AG10803 (cell line): ENCODE measurements at places on chromosomes 2 and 18.

GRCh38 chr2:147854557-147855134, 9.8 kb downstream of the ACVR2A start:
- DNase-seq, result no peak

- no peak for DNase-seq
These were observed 342.7 kb upstream of the REG3G start for GRCh38 chr2:78682781-78683180.

- no peak for DNase-seq
These were observed 287.2 kb upstream of the GYPC start for GRCh38 chr2:126368758-126369157.

DNA sequence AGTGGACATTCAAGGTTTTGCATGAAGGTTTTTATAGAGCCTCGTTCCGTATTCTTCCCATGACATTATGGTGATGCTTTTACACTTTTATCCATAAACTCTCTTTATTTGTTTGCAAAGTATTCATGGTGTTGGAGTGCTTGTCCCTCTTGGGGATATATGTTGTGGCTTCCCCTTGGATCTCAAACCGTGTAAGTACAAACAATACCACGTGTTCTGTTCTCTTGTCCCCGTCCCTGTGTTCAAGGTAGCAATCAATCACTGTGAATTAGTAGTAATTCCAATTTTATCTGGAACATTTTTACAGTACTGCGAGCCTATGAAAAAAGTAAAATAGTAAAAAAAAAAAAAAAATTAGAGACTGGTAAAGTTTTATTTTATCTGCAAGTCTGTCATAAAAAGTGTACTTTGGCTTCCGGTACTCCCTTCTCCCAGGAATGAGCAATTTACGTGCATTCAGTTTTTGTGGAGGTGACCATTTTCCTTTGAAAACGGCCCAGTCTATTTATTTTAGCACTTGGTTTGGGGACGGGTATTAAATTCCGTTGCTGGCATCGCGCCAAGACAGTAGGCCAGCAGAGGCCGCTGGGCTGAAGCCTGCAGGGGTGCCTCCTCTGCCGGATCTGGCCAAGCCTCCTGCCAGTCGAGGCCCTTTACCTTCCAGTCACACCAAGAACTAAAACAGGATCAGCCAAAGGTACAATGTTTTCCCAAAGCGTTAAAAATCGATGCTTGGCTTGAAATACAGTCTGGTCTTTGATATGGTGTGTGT, 175.7 kb downstream of the SOCS6 start:
- DNase-seq, result peak; percentile 52

DNA sequence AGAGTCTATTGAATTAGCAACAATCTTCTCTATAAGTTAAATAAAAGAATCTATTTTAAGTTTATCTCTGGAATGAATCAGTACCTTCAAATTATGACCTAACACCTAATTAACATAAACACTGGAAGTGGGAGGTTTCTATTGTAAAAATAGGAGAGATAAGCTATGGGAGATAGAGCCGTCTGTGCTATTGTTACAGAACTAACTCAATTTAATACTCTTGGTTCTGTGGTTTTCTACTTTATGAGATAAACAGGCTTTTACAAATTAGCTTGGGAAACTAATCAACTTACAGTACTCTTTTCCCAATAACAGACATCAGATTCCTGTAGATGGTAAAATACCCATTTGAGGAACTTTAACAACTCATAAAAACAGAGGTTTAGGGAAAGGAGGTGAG, 25.6 kb upstream of the STAT1 start:
- no peak for DNase-seq

DNA sequence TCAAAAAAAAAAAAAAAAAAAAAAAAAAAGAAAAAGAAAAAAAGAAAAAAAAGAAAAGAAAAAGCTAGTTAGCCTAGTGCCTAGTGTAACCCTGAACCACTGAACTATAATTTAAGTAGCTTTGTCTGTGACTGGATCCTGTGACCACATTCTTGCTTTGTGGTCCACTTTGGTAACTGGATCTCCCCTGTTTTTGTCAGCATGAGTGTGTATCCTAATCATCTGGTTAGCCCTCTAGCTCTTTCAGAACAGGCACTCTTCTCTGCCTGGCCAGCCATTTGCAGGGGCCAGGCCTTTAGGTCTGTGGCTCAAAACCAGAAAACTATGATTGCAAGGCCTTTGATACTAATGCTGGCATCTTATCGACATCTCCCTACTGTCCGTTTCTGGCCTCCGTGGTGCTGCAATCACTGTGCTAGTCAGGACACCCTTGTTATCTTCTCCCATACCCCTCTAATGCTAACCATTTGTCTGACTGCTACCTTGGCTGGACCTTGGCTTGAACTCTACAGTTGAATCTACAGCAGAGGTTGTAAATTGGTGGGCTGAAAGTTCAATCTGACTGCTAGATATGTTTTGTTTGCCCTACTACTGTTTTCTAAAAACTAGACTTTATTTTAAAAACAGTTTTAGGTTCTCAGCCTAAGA, 40.5 kb downstream of the RBKS start:
- no peak for DNase-seq

GRCh38 chr2:218447072-218447471, 28.1 kb downstream of the VIL1 start:
- no peak for DNase-seq

- DNase-seq, result no peak
These were observed 14.8 kb downstream of the KLHL29 start for GRCh38 chr2:23399674-23400261.

DNA sequence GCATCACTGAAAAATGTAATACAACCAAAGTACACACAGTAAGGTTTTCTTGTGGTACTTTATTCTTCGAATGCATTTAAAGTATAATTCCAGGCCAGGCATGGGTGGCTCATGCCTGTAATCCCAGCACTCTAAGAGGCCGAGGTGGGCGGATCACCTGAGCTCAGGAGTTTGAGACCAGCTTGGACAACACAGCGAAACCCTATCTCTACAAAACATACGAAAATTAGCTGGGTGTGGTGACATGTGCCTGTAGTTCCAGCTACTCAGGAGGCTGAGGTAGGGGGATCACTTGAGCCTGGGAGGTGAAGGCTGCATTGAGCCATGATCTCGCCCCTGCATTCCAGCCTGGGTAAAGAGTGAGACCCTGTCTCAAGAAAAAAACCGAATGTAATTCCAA, 3.9 kb upstream of the TTC39C start:
- DNase-seq, result no peak

- peak; percentile 71 for DNase-seq
These were observed 36.2 kb upstream of the ACAA2 start for GRCh38 chr18:49849331-49850217.

- peak; percentile 91 for DNase-seq
These were observed 38.8 kb downstream of the LIMS1 start for GRCh38 chr2:108573061-108573460.

DNA sequence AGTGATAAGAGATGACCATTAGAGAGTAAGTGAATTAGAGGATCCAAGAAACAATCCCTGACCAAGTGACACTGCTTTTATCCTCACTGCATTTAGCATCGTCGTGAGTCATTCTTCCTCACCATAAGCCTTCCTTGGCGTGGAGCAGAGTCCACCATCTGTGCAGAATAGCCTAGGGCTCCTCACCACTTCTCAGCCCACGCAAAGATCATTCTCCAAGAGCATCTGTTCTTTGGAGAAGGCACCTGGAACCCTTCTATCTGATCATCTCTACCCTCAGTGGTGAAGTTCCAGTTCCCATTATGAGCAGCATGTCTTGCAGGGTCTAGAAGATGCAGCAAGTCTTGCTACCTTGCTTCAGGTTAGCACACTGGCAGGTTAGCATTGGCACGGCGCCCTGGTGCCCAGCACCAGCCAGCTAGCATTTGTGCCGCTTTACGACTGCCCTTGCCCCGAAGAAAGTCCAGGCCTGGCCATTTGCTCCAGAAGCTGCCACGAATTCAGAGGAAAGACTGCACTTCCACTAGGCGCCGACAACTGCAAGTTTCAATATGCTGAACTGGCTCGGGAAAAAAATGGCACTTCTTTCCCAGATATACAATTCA, 225.8 kb downstream of the TTC32 start:
- peak; percentile 73 for DNase-seq

DNA sequence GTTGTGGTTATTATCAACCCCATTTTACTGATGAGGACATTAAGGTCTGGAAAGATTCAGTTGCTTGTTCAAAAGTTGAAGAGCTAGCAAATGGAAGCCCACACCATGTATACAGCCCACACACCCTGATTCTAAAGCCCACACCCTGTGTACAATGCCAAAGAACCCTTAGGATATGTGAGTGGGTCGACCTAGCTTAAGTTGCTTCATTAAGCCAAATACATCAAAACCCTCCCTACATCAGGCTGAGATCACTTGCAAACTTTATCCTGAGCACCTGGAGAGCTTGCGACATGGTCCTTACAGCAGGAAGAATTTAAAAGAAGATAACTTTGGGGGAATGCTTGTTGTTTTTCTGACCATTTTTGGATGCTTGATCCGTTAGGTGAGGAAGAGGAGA, 435 bp upstream of the ARHGAP25 start:
- no peak for DNase-seq

GRCh38 chr2:18971069-18971378, 381.7 kb upstream of the NT5C1B start:
- no peak for DNase-seq

DNA sequence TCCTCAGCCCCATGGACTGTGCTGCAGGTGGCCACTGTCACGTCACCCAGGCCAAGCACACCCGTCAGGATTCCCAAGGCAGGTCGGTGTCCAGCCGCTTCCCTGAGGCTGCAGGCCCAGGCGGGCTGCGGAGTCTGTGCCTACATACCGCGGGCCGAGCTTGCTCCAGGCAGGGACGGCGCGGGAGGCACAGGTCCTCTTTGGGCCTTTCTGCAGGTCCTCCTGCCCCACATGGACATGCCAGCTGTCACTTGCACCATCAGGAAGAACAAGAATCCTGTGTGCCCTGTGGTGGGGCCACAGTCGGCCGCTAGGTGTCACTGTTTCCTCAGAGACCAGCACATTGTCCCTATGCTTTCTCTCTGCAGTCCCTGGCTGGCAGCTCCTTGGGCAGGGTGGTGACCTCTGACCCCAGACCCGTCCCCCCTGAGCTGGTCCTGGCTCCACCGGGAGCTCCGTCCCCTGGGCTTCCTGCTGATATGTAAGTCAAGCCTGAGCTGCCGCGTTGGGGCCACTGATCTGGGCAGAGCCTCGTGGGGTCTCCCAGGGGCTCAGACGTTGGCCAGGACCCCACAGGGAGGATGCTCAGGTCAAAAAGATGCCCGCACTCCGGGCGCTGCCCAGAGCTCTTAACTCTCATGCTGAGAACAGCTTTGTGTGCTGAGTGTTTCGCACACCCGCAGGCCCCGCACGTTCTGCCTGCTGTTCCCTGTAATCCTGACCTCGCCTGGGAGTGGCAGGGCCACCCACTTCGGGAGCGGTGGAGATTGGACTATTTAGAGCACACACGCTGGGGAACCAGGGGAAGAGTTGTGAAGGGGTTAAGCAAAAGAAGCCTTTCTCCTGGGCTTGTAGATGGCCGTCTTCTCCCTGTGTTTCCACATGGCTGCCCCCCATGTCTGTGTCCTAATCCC, 17.3 kb upstream of the AGXT start:
- peak; percentile 71 for DNase-seq

DNA sequence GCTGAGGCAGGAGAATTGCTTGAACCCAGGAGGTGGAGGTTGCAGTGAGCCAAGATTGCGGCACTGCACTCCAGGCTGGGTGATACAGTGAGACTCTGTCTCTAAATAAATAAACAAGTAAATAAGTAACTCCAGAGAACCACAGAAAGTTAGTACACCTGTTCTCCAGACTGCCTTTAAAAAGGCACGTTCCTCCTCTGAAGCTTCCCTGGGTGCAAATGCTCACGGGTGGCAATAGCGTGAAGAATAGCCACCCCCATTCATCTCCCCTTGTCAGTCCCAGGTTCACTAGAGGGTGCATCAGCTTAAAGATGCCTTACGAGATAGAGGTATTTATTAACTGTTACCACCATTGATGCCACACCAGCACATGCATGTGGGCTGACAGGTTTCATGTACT, 64.3 kb upstream of the RTN4 start:
- no peak for DNase-seq

DNA sequence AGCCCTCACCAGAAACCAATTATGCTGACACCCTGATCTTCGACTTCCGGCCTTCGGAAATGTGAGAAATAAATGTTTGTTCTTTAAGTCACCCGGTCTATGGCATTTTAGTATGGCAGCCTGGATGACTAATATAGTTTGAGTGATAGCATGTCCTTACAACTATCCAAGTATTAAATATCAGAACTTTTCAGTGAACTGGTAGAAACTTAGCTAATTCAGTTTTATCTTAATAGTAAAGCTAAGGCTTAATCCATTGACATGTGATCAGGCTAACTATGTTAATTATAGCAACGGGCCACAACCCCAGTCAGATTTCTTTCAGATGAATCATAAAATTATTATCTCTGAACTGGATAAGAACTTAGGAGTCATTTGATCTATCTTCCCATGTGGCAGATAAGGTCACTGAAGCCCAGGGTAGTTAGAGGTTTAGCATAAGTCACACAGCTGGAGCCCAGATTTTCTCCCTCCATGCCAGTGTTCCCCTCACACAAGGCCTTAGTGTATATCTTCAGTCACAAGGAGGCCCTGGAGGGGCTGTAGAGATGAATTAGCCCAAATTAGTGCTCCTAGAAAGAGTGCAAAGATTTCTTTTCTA, 40.7 kb upstream of the UPP2 start:
- peak; percentile 8 for DNase-seq

- DNase-seq, result no peak
These were observed 21.5 kb upstream of the CYP1B1 start for GRCh38 chr2:38097258-38097987.

DNA sequence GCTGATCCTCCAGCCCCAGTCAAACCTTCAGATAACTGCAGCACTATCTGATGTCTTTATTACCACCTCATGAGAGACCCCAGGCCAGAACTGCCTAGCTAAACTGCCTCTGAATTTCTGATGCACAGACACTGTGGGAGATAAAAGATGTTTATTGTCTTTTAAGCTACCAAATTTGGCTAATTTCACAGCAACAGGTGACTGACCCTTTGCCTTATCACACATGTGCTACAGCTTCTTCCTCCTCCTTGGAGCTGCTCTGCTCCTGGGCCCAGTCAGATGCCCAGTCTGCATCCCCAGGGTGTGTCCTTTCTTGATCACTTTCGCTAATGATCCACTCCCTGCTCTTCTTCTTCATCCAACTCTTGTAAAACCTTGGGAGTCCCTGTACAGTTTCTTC, 19.6 kb upstream of the ACOXL start:
- no peak for DNase-seq

DNA sequence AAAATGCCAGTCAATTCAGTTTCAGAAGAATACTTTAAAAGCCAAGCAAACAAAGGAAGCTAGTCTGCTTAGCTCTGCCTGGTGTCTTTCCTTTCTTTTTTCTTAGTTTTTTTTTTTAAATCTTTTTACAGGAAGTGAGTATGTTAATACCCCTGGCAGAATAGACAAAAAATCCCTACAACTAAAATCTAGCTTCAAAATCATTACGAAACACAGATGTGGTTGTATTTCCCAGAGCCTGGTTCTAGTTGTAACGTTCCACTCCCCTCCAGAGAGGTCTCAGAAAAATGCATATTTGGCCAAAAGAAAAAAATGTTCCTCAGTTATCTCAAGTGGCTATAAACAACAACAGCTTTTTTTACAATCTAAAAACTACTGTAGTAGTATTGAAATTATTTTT, 202.1 kb upstream of the RND3 start:
- peak; percentile 66 for DNase-seq

- no peak for DNase-seq
These were observed 547.6 kb downstream of the NRXN1 start for GRCh38 chr2:50484371-50484770.
